ENCODE measurements at places on chromosomes 4 and X.

DNA sequence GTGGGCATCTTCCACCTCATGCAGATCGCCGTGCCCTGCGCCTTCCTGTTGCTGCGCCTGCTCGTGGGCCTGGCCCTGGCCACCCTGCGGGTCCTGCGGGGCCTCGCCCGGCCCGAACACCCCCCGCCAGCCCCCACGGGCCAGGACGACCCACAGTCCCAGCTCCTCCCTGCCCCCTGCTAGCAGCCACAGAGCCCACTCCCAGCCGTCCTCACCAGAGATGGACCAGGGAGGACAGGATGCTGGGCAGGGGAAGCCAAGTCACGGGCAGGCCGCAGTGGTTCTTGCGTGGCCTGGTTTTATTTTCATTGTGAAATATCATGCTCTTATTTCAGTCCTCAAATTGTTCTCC lies 15.1 kb downstream of the DGKQ start:
- DNase-seq = no peak

DNA sequence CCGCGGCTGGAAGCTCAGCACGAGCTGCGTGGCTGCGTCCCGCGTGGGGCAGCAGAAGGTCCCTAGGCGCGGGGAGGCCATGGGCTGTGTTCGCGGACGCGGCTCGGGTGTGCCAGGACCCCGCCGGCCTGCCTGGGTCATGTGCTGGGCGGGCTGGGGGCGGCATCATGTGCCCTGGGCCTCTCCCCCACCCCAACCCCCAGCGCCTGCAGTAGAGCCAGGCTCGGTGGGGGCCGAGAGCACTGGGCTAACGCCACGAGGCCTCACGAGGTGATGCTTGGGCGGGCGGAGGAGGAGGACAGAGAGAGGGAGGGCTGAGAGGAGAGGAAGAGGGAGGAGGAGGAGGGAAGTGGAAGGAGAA lies at the start of gene GPR143:
TSS of gene GPR143 (minus strand) at position 111 of the 361 bp plus-strand sequence. CDS start at position 81, 30 bp downstream.
- no peak for DNase-seq

DNA sequence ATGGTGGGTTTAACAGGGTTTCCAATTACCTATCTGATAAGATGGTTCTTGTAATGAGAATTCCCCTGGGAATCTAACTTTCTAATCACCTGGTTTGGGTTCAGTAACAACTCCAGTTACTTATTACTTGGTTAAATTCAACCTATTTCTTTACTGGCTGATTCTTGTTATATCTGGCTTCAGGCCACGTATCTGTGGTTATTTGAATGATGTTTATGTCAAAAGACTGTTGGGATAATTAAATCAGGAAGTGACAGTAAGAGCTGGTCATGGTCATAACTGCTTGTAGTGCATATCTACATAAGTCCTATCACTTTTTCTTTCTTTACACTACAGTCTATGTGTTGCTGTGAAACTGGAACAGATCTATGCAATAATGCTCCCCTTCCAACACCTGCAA lies 108.1 kb downstream of the MID1 start:
- peak; percentile 45 for DNase-seq

GRCh38 chr4:102439812-102440211 lies 61.3 kb upstream of the NFKB1 start:
- peak; percentile 76 for DNase-seq

- no peak for DNase-seq
These were observed 5.9 kb downstream of the BCOR start for GRCh38 chrX:40091691-40092421.

GRCh38 chr4:125096662-125097061 lies 218.1 kb upstream of the FAT4 start:
- no peak for DNase-seq

GRCh38 chr4:7360806-7361205 lies 73.9 kb downstream of the PSAPL1 start:
- DNase-seq = no peak

GRCh38 chr4:76125816-76126215 lies 22.4 kb downstream of the NUP54 start:
- no peak for DNase-seq

- DNase-seq = no peak
These were observed 76.8 kb upstream of the DDX53 start for GRCh38 chrX:22922961-22923360.

DNA sequence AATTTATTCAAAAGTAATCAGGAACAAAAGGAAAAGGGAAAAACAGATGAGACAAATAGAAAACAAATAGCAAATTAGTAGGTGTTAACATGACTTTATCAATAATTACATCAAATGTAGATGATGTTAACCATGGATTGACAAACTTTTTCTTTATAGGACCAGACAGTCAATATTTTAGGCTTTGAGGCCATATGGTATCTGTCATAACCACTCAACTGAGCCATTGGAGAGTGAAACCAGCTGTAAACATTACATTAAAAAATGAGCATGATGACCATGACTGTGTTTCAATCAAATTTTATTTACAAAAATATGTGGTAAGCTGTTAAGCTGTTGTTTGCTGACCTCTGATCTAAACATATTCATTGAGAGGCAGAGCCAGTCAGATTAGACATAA lies 118.5 kb upstream of the NWD2 start:
- no peak for DNase-seq

DNA sequence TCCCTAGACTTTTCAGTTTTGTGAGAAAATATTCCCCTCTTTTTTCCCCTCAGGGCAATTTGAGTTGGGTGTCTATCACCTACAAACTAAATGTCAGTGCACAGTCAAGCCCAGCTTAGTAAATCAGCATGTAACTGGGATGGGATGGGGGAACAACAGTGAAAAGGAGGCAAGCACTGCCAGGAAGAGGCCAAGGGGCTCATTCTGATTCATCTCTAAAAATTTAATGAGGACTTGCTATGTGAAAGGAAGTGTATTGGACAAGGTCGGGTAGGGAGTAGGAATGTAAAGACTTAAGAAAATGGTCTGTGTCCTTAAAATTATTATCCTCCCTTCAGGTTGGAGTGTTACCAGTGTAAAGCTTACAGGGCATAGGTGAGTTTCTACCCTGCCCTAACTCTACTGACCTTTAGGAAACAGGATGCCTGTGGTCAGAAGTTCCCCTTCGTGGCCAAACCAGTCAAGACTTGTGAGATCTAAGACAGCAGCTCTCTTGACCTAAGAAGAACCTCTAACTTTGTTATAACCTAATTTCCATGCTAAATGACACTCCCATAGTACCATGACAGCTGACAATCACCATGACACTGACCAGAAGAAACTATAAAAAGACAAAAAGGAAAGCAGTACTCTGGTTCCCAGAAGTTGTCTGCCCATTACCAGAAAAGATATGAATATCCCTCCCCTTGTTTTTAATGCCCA lies 194.4 kb upstream of the LDB2 start:
- peak; percentile 16 for DNase-seq

GRCh38 chr4:94939791-94940519 lies 182.2 kb downstream of the BMPR1B start:
- DNase-seq = peak; percentile 32

GRCh38 chrX:136065044-136065671 lies 79.9 kb downstream of the SLC9A6 start:
- peak; percentile 85 for DNase-seq
